ENCODE measurements at places on chromosomes 1 and 21. TPM values are rescaled to one million over a fixed set of nuclear protein-coding genes. Genes with fewer than 3 reads are reported as not detected.
A peak's percentile ranks its signal among the peaks of the same experiment; 100 is the strongest.

GRCh38 chr1:19054216-19054615 is 97.7 kb upstream of the IFFO2 start:
- no peaks in the 10 kb centered on the region for H3K36me3 ChIP-seq
- H3K4me1 ChIP-seq: no peaks in the 10 kb centered on the region
- no peak for DNase-seq
- no peak overlapping the region for H3K27ac ChIP-seq

- no peak overlapping the region for H3K27ac ChIP-seq
- H3K36me3 ChIP-seq: no peaks in the 10 kb centered on the region
- no peaks in the 10 kb centered on the region for H3K4me1 ChIP-seq
- H3K4me3 ChIP-seq: no peak overlapping the region
- no peak for DNase-seq
- H3K27me3 ChIP-seq: no peaks in the 10 kb centered on the region
These were observed 322.4 kb upstream of the DEPDC1 start for GRCh38 chr1:68819190-68819829.

DNA sequence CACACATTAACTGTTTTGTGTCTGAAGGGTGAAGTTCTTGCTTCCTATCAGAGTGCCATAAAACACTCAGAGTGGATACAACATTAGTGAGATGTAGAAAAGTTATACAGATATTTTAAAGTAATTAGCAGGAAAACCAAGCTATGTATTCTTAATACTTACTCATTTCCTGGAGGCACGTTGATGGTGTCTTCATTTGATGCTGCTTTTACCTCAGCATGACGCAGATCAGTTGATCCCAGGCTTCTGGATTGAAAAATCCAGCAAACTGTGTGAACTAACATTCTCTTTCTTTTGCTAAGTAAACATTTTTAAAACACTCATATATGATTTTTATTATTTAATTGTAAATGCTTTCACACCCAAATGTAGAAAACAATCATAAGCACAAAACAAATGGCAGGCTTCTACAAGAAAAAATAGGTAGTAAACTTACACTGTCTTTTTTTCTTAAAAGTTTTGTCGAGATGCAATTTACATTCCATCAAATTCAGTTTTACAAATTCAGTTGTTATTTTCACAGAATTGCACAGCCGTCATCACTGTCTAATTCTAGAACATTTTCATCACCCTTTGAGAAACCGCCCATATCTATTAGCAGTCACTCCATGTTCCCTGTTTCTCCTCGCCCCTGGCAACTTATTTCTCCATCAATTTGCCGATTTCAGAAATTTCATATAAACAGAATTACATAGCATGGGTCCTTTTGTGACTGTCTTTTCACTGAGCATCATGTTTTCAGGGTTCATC is 198.9 kb downstream of the LRRC7 start:
- H3K4me3 ChIP-seq: no peak overlapping the region
- H3K27me3 ChIP-seq: no peaks in the 10 kb centered on the region
- no peaks in the 10 kb centered on the region for H3K36me3 ChIP-seq

DNA sequence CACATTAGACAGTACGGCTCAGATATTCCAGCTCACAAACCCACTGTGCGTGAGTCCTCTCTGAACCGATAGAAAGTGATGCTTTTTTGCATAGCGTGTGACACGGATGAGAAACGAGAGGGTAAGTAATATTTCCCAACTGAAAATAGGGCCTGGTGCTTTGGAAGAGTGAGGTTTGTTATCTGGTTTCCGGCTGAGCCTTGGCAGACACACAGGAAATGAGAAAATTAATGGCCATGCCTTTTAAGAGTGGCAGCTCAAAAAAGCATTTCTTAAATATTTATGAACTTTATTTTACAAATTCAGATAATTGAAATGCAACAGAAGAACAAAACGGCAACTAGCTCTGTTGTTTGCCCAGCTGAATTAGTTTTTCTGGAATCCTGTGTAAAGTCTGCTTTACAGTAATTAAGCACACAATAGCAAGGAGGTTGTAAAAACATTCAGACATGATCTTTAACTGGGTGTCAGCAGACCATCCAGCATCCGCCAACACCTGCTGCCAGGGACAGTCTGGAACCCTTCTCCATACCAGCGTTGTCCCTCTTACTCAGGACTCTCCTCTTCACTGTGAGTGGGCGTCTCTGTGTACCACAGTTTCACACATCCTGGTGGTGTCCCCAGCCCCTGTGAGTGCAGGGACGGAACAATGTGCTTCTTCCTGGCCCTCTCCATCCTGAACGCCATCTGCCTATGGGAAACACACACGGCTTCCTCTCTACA is 155.4 kb downstream of the PGBD5 start:
- peak overlapping the region; percentile 65 for H3K4me3 ChIP-seq
- H3K27ac ChIP-seq: peak overlapping the region; percentile 89
- DNase-seq: peak; percentile 14

DNA sequence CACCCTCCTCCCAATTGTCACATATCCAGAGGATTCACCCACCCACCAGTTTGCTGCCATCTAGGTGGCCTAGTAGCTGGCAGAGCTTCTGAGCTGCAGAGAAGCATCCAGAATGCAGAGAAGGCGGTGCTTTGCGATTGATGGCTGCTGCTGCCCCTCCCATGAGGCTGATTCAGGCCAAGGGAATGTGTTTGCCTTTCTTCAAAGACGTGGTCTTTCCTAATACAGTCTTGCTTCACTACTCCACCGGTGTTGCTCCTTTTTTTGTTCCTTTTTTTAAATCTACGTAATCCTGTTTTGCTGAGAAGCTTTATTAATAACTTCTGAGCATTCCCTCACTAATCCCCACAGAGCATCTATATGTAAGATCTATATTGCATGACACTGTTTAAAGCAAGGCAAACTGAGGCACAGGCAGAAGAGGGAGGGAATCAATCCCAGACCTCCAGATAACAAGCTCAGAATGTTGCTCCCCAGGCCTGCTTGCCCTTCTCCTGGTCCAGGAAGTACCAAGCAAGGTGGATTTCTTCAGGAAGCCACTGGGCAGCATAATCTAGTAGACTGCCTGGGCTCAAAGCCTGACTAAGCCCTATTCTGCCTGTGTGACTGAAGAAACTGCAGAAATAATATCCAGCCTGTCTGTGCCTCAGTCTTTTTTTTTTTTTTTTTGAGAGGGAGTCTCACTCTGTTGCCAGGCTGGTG is 275.5 kb upstream of the FMN2 start:
- no peak for DNase-seq
- peaks cover 3% of the 10 kb centered on the region for H3K27me3 ChIP-seq
- H3K27ac ChIP-seq: no peak overlapping the region
- H3K36me3 ChIP-seq: no peaks in the 10 kb centered on the region
- H3K4me1 ChIP-seq: no peaks in the 10 kb centered on the region

GRCh38 chr21:23729331-23729730 is 1878.0 kb downstream of the MRPL39 start:
- no peak for DNase-seq
- H3K27ac ChIP-seq: no peak overlapping the region
- H3K4me3 ChIP-seq: no peak overlapping the region
- no peaks in the 10 kb centered on the region for H3K4me1 ChIP-seq

DNA sequence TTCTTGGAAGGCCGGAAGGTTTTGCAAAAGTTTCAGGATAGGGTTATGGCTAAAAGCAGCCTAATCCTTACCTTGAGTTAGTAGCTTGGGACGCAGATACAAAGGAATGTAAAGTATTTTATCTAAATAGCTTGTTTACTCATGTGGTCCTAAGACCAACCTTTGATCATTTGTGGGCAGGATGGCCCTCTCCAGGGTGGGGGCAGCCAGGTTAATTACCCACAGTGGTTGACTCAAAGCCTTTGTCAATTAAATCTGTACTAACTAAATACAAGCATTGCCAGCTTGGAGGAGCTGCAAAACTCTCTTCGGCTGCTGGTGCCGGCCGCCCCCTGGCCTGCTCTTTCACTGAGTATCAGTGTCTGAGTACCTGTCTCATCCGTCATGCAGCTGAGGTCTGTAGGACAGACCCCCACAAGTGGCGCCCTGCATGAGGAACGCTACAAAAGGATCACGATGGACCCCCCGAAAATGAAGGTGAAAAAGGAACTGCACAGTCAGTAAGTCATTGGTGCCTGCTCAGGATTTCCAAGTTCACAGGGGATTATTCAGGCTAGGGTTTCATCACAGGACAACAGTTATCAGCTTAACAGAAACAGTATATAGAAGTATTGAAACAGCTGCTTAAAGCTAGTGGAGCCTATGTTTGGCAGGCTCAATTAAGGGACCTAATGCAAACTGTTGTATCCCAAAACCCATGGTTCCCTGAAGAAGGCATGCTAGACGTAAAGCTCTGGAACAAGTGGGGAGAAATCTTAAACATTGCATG is 212.5 kb upstream of the MAP1LC3C start:
- H3K27me3 ChIP-seq: peaks cover 4% of the 10 kb centered on the region
- no peaks in the 10 kb centered on the region for H3K4me1 ChIP-seq
- H3K36me3 ChIP-seq: no peaks in the 10 kb centered on the region
- no peak overlapping the region for H3K27ac ChIP-seq
- no peak for DNase-seq
- H3K4me3 ChIP-seq: no peak overlapping the region

- H3K27ac ChIP-seq: no peak overlapping the region
- peaks cover 26% of the 10 kb centered on the region for H3K27me3 ChIP-seq
- no peaks in the 10 kb centered on the region for H3K36me3 ChIP-seq
- no peak overlapping the region for H3K4me3 ChIP-seq
- no peak for DNase-seq
These were observed 8.7 kb downstream of the PLXNA2 start for GRCh38 chr1:208235356-208235981.

GRCh38 chr1:59604191-59604590 is 210.6 kb upstream of the HOOK1 start:
- peaks cover 3% of the 10 kb centered on the region for H3K27me3 ChIP-seq
- DNase-seq: no peak
- peaks cover 18% of the 10 kb centered on the region for H3K36me3 ChIP-seq
- no peak overlapping the region for H3K27ac ChIP-seq

- H3K27ac ChIP-seq: no peak overlapping the region
- no peak overlapping the region for H3K4me3 ChIP-seq
- no peaks in the 10 kb centered on the region for H3K27me3 ChIP-seq
- peaks cover 33% of the 10 kb centered on the region for H3K36me3 ChIP-seq
These were observed 82.6 kb downstream of the EVA1C start for GRCh38 chr21:32494934-32495709.

GRCh38 chr1:167706363-167706762 is 15.4 kb upstream of the MPZL1 start:
- no peak for DNase-seq
- peaks cover 26% of the 10 kb centered on the region for H3K36me3 ChIP-seq
- H3K27ac ChIP-seq: no peak overlapping the region
- H3K4me1 ChIP-seq: peaks cover 9% of the 10 kb centered on the region
- no peaks in the 10 kb centered on the region for H3K27me3 ChIP-seq

DNA sequence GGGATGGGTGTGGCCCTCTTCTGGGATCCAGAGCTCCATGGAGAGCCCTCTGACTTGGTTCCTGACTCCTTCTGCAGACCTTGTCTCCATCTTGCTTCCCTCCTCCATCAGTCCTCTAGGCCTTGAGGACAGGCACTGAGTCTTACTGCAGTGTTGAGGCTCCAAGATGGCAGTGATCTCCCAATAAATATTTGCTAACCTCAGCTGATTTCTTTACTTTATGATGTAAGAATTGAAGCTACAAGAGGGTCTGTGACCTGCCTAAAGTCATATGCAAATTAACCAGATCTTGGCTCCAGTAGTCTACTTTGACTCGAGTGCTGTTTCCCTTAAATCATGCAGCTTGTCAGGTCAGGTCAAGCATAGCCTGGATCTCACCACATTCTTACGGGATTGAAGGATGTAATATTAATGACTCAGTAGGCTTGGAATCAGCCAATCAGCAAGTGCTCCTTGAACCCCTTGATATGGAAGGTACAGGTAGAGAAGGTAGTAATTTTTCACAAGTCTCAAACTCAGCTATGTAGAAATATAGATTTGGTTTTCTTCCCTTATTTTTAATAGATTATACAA is 93.0 kb downstream of the CLIC6 start:
- no peak overlapping the region for H3K27ac ChIP-seq
- no peaks in the 10 kb centered on the region for H3K36me3 ChIP-seq
- no peaks in the 10 kb centered on the region for H3K4me1 ChIP-seq
- H3K27me3 ChIP-seq: peaks cover 1% of the 10 kb centered on the region
- no peak for DNase-seq

- H3K27ac ChIP-seq: no peak overlapping the region
- no peaks in the 10 kb centered on the region for H3K4me1 ChIP-seq
- H3K36me3 ChIP-seq: no peaks in the 10 kb centered on the region
- H3K27me3 ChIP-seq: peaks cover 7% of the 10 kb centered on the region
These were observed 27.2 kb downstream of the LRRN2 start for GRCh38 chr1:204658295-204658694.

DNA sequence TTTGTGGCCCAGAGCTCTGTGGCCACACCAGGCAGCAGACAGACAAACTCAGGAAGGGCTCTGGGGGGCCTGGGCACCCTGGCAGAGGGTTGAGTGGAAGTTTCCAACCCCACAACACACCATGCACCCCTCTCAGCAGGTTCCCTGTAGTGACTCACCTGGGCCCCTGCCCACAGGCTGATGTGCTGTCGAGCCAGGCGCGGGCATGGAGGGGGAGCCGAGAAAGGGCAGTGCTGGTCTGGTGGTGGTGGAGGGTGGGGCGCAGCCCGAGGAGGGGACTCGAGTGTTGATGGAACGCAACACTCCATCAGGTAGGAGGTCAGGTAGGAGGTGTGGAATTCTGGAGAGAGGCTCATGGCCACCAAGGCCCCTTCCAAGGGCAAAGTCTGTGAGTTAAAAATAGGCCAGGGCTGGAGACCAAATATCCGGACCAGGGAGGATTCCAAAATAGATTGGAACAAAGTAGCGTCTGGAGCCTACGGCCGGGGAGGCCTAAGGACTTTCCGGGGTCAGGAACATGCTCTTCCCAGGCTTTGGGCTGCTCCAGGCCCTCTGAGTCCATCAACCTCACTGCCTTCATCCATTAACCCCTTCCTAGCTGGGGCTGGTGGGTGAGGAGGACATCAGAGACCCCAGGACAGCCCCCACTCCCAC is 191.5 kb upstream of the AJAP1 start:
- no peaks in the 10 kb centered on the region for H3K4me1 ChIP-seq
- no peaks in the 10 kb centered on the region for H3K36me3 ChIP-seq
- H3K4me3 ChIP-seq: no peak overlapping the region
- DNase-seq: no peak
- H3K27ac ChIP-seq: no peak overlapping the region

GRCh38 chr1:31923901-31924535 is 14.2 kb downstream of the PTP4A2 start:
- peak overlapping the region; percentile 76 for H3K4me3 ChIP-seq
- H3K27ac ChIP-seq: peak overlapping the region; percentile 55
- peaks cover 87% of the 10 kb centered on the region for H3K4me1 ChIP-seq
- no peak for DNase-seq

ELAPOR1 gene
- polyA plus RNA-seq: 0.54 TPM

ATG4C gene
- 8.0 TPM for polyA plus RNA-seq

BRINP2 gene
- polyA plus RNA-seq: not detected

SHCBP1L gene
- polyA plus RNA-seq: not detected

RHBDL2 gene
- not detected for polyA plus RNA-seq

RNU1-3 gene
- polyA plus RNA-seq: not detected

SHE gene
- 0.13 TPM for polyA plus RNA-seq

CDK18 gene
- 0.61 TPM for polyA plus RNA-seq

SCNM1 gene
- 79.4 TPM for polyA plus RNA-seq

CSF3R gene
- polyA plus RNA-seq: 2.0 TPM

UROD gene
- 102 TPM for polyA plus RNA-seq

MAP1LC3C gene
- not detected for polyA plus RNA-seq

RBM11 gene
- 0.59 TPM for polyA plus RNA-seq

MROH9 gene
- not detected for polyA plus RNA-seq

Measured in immature natural killer cell (primary cell).